ENCODE measurements at places on chromosomes 3 and 15.

GRCh38 chr3:132593947-132594323, 3.1 kb upstream of the ACKR4 start:
- no peak for DNase-seq

DNA sequence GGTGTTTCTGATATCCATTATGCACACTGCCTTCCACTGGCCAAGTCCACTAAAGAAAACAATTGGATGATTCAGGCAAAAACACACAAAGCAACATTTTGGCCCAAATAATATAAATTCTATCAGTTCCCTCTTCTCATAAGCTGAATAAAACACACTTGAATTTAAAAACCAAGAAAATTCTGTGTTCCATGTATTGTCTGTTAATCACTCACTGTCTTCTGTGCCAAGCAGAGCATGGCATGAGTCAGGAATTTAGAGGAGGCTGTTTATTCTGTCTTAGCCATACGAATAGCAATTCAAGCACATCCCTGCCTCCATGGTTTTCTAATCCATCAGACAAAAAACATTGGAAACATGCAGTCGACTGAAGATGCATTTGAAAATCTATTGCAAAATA, 215.6 kb upstream of the UMPS start:
- DNase-seq = no peak

GRCh38 chr15:62069551-62069950, 2.8 kb downstream of the C2CD4A start:
- no peak for DNase-seq

- no peak for DNase-seq
These were observed 21.6 kb downstream of the NGRN start for GRCh38 chr15:90287101-90287500.

DNA sequence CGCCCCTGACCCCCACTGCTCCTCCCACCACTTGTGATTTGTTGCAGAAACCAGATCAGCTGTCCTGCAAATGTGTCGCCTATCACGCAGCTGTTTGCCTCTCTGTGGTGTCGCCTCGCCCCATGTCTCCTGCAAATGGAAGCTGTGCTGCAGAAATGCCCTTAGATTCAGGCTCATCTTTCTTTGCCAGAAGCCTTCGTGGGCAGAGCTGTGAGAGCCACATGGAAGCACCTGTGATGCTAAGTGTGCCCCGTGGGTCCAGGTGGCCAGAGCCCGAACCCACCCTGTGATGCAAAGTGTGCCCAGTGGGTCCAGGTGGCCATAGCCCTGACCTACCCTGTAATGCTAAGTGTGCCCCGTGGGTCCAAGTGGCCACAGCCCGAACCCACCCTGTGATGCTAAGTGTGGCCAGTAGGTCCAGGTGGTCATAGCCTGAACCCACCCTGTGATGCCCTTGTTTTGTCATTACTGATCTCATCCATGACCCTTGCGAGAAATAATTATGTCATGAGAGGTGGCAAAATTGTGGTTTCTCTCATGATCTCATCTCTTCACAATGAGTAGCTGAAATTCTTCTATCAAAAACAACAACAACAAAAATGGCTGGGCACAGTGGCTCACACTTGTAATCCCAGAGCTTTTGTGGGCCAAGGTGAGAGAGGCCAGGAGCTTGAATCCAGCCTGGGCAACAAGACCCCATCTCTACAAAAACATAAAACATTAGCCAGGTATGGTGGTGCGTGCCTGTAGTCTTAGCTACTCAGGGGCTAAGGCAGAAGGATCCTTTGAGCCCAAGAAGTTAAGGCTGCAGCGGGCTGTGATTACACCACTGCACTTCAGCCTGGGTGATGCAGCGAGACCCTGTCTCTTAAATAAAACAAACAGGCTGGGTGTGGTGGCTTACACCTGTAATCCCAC, 187.4 kb downstream of the GOLGA6L6 start:
- DNase-seq = peak; percentile 72

DNA sequence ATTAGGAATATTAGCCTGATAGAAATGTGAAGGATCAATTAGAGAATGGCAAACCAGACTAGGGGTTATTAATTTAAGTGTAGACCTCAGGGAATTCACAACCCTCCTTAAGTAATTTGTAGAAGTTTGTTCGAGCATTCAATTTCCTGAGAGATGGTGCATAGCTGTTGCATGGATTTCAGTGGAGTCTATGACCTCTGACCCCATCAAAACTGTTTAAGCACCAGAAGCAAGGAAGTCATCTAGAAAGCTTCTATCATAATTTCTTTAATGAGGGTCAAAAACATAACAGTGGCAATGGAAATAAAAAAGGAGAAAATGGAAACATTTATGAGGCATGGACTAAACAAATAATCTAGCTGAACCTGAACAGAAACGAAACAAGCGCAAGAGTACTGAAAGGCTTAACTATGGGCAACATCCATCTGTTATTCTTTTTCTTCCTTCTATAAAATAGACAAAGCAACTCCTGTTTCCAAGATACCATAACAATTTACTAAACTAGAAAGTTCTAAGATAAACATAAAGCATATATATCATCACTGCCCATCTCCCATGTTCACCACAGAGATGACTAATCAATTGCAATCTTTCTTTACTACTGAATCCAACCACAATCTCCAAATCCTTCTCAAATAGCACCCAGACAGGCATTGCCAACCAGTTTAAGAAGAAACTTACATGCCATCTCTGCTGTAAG, 151.4 kb downstream of the THRB start:
- DNase-seq = no peak

DNA sequence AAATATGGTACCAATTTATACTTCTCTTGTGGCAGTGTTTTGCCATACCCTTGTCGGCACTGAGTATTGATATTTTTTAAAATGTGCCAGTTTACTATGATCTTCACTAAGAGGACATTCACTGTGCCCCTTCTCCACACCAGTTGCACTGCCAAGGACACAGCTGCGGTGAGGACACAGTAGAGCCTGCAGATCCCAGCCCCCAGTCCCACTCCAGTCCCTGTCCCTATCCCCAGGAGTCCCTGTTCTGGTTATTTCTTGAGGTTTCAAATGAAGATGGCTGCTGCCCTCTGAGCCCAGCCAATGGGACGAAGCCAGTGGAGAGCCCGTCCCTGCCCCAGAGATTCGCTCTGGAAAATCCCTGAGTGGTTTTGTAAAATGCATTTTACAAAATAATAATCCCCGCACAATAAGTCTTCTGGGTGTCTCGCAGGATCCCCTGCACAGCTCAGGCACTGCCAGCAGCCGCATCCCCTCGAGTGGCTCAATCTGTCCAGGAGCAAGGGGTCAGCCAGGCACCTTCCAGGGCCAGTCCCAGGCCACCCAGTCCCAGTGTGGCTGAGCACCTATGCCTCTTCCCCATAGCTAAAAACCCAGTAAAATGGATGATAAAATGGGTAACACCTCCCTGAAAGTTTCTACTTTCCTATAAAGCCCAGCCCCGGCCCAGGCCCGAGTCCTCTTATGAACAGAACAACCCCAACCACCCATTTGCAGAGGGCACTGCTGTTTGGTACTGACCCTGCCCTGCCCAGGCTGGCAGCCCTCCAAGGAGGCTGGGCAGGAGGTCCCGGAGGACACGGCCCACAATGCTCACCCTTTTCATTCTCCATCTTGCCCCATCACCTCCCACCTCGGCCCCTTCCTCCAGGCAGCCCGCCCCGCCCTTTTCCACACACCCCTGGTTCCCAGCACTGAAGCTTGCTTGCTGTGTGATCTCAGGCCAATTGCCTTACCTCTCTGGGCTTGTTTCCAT, 91.1 kb downstream of the VGLL4 start:
- DNase-seq = no peak

DNA sequence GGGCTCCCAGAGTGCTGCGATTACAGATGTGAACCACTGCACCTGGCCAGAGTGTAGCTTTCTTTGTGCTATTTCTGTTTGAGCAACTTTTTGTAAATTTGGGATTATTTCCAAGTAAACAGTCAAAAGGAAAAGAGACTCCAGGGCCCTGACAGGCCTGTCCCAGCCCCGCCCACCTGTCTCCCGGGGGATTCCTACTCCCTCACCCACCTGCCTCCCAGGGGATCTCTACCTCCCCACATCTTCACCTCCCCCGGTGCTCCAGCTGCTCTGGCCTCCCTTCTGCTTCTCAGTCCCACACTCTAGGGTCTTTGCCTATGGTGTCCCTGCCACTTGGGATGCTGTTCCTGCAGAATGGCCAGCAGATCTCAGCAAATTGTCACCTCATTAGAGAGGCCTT, 7.0 kb downstream of the RHCG start:
- DNase-seq = no peak

- DNase-seq = no peak
These were observed 83.4 kb downstream of the NEK11 start for GRCh38 chr3:131110087-131110486.

DNA sequence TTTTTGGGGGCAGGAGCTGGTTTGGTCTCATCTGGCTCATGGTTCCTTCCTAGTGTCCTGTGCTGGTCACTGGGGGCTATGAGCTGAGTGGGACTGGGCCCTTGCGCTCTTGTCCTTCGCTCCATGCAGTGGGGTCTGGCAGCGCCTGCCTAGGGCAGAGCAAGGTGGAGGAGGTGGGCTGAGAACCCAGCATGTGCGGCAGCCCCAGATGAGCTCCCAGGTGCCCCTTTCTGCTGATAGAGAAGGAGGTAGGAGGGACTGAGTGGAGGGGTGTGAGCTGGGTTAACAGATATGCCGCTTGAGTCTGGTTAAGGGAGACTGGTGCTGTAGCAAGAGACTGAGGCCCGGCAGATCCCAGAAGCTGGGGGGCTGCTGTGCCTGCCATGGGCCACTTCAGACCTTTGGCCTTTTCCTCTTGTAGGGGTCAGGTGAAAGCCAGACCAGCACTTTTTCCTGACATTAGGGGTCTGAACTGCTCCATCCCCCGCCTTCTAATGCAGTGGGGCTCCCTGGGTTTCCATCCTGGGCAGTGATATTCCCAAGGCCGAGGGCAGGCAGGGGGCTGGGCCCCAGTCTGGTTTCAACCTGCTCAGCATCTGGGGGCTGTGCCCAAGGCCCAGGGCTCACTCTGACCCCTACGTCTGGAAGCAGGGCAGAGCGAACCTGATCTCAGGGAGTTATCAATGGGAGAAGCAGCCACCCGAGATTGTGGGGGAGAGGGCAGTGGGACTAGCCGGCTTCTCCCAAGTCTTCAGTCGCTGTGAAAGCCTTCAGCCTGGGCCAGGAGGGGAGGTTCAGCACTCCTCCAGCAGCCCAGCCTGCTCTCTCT, 62.9 kb upstream of the PRR23C start:
- DNase-seq = peak; percentile 49

GRCh38 chr3:115284980-115285379, 137.9 kb upstream of the ZBTB20 start:
- DNase-seq = no peak

DNA sequence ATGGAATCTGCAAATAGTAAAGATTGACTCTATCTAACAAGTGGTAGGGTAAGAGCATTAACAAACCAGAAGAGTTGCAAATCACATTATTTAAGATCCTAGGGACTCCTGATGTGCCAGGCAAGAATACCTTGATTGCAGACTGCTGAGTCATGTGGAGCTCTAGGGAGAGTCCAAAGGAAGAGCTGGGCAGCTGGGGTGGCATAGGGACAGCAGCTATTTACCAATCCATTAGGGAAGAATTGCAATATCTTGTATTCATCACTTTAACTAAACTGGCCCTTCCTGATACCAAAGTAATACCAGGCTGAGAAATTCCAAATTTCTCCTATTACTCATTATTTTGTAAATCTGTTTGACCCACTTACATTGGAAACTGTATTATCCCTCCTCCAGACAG, 52.2 kb upstream of the ACP3 start:
- DNase-seq = no peak

DNA sequence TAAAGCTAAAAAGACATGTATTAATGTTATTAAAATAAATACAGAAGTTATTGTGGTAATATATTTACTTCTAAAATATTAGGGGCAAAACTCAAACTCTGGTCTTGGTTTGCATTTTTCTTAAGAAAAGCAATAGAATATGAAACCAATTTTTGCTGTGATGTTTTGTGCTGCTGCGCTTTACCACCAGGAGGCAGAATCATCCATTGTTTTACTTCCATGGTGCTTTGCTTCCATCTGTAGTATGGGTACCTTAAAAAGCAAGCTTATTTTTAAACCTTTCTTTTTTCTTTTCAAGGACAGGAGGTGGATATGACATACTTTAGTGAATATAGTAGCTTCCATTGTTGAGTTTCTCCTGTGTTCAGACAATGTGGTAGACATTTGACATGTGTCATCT, 46.6 kb upstream of the MRPL3 start:
- DNase-seq = no peak

GRCh38 chr15:78434134-78434533, 3.9 kb upstream of the IREB2 start:
- peak; percentile 38 for DNase-seq

- no peak for DNase-seq
These were observed 167.4 kb downstream of the OSBPL10 start for GRCh38 chr3:31813686-31814085.

- peak; percentile 83 for DNase-seq
These were observed 923 bp downstream of the SIAH2 start for GRCh38 chr3:150761831-150762661.

GRCh38 chr3:126039870-126040269, 44.1 kb downstream of the SLC41A3 start:
- DNase-seq = no peak

- DNase-seq = no peak
These were observed 1.1 kb upstream of the PPARG start for GRCh38 chr3:12287727-12288181.

GRCh38 chr3:143464850-143465249, 345.3 kb downstream of the CHST2 start:
- DNase-seq = no peak

DNA sequence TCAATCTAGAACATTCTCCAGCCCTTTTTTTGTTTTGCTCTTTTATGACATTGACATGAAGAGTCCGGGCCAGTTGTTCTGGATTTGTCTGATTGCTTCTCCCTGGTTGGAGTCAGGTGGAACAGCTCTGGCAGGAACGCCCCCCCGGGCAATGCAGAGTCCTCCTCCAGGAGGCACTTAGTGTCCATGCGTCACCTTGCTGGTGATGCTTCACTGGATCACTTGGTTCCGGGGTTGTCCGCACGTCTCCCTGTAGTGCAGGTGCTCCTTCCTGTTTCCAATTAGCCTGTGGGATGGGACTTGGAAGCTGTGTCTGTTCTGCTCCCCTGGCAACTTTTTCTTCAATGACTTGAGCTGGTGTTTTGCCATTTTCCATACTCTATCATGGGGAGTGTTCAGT, 9.8 kb downstream of the CSK start:
- DNase-seq = no peak

DNA sequence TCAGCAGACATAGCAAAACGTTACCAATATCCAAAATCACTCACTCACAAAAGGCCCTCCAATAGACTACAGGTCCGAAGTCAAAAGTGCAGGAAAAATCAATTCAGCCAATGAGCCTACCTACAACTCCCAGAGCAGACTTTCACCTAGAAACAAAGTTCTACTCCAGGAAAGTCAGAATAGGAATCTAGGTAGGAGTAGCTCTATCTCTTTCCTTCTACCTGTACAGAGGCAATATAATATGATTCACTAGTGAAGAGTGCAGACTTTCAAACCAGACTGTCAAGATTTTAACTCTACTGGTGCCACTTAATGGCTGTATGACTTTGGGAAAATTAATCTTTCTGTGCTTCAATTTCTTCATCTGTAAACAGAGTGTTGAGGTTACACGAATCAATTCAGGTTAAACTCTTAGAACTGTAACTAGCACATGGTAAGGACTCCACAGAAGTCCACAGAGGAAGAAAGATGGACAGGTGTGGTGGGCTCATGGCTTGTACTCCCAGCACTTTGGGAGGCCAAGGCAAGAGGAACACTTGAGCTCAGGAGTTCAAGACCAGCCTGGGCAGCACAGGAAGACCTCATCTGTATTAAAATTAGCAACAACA, 9.4 kb downstream of the DCUN1D1 start:
- no peak for DNase-seq
